SW480 (cell line): ENCODE measurements at places on chromosomes 6 and 20.

- DNase-seq = no peak
Observed at GRCh38 chr6:148021699-148022098, 320.9 kb upstream of the SASH1 start.

DNA sequence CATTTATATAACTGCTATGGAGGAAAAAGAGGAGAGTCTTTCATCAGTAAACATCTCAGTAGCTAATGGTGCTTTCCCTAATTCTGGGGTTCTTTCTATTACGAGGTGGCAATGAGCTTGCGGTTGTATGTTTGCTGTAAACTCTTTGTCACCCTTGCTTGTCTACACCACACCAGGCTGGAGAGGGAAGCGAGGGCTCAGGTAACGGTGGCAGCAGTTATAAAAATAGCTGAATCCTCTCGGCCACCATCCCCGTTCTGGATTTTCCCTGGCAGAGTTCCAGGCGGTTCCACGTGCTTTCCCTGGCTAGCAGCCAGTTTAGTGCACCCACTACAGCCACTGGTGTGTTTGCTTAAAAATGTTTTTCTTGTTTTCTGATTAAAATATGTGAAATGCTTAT is 39.0 kb downstream of the MAS1 start:
- DNase-seq = peak; percentile 21

DNA sequence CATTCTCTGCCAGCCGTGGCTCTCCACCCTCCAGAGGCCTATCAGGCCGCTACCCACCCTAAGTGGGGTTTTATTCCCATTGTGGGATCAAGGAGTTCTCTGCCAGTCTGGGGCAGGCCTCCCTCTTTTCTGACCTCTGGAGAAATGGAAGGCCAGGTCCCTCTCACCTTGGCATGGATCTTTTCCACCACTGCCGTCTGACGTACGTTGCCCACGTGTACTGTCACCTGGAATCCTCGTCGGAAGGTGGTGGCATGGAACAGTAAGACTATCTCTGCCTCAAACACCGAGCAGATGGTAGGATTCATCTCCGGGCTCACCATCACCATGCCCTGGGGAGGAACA is 7.3 kb downstream of the GTPBP2 start:
- no peak for DNase-seq

DNA sequence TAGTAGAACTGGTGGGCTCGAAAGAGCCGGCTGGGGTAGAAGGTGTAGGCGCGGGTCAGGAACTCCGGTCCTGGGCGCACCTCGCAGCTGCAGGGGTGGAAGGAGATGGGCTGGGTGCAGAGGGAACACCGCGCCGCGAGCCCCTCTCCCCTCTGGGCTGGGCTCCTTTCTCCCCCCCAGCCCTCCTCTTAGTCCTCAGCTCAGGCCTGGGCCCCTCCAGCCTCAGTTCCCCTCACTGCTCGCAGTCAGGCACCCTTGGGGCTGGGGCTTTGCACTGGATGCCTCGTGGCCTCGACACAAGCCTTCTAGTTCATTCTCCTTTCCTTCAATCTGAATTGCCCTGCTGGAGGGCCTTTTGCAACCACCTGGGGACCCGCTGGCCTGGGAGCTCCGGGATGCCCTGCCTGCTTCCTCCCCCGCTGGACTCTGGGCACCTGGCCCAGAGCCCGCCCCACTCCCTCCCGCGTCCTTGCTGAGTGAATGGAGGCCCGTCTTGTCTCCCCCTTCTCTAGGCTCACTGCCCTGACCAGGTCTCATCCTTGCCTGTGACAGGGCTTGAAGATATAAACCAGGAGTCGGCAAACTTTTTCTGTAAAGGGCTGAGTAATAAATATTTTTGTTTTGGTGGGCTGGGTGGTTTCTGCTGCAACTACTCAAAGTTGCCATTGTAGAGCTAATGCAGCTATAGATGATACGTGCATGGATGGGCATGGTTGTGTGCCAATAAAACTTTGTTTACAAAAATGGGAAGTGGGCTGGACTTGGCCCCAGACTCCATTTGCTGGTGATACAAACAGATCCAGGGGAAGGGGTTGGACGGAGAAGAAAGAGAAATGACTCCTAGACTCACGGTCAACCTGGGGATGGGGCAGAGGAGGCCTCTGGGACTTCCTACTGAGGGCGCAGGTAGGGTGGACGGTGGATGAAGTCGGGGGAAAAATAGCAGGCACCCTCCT is 47.3 kb downstream of the APCDD1L start:
- no peak for DNase-seq

- DNase-seq = no peak
Observed at GRCh38 chr6:89139509-89140346, 6.1 kb upstream of the PM20D2 start.
